ENCODE measurements at places on chromosomes 3 and 15.

GRCh38 chr15:42065033-42065432 lies 29.3 kb downstream of the PLA2G4D start:
- no peak for DNase-seq

- no peak for DNase-seq
Observed at GRCh38 chr3:49652218-49652902, 21.8 kb upstream of the APEH start.

- no peak for DNase-seq
Observed at GRCh38 chr15:39657668-39658067, 76.8 kb downstream of the THBS1 start.

DNA sequence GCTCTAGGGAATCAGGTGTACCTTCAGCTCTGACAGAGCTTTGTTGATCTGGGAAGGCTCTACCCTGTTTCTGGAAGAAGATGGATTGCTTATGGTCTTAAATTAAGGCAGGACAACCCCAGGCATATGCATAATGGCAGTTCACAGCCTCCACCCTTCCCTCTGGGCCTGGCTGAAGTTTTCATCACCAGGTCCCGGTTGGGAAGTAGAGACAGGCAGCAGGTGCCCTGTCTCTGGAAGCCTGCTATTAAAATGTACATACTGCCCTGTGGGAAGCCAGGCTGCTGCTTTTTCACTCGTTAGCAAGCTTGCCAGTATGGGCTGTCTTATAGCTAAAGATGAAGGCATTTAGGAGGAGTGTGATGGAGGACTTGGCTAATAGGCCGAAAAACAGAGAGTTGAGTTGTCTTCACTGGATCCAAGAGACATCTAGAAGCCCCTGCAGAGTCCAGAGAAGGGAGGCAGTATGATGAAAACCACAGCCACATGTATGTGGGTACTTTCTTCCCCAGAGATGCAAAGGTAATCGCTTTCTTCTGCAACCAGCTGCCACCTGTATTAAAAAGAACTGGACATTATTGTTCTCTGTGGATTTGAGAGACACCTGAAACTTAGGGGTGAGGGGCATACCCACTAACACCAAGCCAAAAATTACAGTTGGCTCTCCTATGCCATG lies 34.4 kb downstream of the ABHD2 start:
- DNase-seq = no peak

GRCh38 chr15:69359722-69360121 lies 54.4 kb upstream of the KIF23 start:
- DNase-seq = no peak

DNA sequence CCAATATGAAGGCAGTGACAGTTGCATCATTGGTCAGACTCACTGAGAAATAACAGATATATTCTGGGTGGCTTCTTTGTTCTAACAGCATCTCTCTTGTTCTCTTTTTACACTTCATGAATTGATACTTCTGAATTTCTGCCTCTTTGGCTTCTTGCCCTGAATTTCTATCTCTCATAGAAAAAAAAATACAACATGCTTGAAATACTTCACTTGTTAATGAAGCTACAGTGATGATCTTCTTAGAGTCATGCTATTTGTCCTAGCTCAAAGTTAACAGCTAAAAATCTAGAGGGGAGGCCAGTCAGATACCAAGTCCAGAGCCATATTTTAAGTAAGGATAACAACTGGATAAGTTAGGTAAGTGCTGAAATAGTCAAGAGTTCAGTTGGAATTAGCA lies 597.2 kb upstream of the AGTR1 start:
- DNase-seq = no peak

DNA sequence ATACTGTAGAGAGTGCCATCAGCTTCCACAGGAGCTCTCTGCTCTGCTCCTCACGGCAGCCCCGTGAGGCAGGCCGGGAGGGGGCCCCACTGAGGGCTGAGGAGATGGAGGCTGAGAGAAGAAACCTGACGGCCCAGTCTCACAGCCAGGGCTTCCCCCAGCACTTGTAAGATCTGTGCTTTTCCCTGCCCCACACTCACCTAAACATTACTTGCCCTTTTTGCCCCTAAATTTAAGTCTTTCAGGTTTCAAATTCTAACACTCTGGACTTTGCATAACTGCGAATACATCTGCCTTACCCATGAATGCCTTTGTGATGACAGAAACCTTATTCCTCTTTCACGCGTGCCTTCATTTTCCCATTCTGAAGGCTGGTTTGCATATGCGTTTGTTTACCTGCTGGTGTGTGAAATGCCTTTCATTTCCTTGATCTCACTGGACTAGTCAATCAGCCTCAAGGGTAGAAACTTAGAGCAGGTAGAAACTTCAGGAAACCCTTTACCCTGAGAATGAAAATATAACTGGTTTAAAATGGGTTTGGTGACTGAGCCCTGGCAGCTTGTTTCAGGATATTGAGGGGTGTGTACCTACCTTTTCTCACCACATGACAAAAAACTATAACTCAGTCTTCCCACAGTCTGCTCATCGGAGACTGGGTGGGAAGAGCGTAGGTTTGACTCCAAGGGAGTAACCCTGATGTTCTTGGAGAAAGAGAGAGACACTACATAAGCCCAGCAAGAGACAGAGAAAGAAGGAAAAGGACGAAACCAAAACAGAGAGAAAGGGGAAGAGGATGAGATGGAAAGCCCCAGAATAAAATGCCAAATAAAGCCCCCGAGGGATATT lies 20.1 kb downstream of the SLC12A8 start:
- DNase-seq = no peak

DNA sequence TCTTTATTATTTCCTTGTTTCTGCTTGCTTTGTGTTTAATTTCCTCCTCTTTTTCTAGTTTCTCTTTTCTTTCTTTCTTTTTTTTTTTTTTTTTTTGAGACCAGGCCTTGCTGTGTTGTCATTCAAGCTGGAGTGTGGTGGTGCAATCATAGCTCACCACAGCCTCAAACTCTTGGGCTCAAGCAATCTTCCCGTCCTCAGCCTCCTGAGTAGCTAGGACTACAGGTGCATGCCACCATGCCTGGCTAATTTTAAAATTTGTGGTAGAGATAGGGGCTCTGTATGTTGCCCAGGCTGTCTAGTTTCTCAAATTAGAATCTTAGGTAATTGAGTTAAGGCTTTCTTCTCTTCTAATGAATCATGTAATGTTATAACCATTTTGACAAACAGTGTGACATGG lies 22.4 kb downstream of the SLMAP start:
- DNase-seq = no peak

DNA sequence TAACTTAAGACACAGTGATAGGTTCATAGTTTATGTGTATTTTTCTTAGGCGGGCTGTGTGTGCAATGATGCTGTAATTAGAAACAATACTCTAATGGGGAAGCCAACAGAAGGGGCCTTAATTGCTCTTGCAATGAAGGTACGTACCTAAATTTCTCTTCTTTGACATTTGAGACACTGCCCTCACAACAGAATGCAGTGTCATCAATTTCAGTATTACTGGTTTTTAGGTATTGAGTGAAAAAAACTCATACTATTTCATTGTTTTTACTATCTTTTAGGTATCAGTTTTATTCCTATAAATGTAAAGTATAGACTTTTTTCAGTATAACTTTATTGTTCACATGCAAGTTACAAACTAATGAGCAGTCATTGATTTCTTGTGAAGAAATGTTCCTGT lies 59.3 kb downstream of the ASTE1 start:
- DNase-seq = no peak

- DNase-seq = no peak
Observed at GRCh38 chr3:24867783-24868182, 373.1 kb upstream of the THRB start.

DNA sequence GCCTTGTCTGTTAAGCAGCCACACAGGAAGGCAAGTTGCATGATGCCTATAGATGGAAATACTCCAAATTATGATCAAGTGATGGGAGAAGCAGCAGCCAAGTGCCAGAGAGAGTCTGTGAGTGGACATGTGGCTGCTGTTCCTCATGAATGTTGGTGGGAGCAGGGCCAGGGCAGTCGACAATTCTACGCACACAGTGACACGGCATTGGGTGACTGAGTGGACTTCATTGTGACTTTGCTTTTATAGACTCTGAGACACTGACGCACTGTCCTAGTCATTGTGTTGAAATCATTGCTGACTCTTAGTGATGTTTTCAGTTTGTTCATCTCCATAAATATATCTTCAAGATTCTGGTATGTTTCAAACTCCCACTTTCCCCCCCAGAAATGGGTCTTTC lies 246.3 kb upstream of the SEMA6D start:
- no peak for DNase-seq

GRCh38 chr15:79981831-79982455 lies 10.9 kb upstream of the BCL2A1 start:
- no peak for DNase-seq

DNA sequence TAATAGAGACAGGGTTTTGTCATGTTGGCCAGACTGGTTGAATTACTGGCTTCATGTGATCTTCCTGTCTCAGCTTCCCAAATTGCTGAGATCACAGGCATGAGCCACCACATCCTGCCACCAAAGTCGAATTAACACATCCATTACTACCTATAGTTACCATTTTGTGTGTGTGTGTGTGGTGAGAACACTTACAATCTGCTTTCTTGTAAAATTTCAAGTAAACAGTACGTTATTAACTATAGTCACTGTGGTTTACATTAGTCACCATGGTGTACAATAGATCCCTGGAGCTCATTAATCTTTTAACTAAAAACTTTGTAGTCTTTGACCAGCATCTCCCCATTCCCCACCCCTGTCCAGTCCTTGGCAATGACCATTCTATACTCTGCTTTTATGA lies 270.0 kb downstream of the NAALADL2 start:
- DNase-seq = no peak

DNA sequence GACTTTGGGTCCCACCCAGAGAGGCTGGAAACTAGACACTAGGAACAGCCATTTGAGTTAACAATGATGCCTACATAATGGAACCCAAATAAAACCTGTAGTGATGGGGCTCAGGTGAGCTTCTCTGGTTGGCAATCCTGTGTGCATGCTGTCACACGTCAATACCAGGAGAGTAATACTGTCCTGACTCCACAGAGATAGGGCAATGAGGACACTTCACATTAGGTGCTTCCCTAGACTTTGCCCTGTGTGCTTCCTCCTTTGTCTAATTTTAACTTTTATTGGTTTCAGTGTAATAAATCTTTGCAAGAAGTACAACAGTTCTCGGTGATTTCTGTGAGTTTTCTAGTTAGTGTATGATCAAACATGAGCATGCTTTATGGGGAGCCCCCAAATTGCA lies 281.8 kb upstream of the ARRDC4 start:
- DNase-seq = no peak

DNA sequence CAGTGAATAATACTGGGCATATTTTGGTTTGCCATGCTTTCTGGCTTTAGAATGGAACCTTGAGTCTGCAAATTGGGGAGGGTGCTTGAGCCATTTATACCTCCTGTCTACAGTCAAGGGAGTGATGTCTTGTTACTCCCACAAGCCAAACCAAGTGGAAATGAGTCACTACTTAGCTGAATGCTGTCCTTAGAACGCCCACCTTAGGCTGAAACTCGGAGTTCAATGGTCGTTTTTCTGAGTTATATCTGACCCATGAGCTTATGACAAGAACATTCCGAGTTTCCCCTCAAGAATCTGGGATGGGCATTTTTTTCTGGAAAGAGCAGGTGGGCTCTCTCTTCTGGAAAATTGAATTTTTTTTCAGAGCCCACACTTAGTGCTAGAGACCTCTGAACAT lies 17.4 kb upstream of the CLDN18 start:
- no peak for DNase-seq
